ENCODE measurements at places on chromosomes 5 and 9.

DNA sequence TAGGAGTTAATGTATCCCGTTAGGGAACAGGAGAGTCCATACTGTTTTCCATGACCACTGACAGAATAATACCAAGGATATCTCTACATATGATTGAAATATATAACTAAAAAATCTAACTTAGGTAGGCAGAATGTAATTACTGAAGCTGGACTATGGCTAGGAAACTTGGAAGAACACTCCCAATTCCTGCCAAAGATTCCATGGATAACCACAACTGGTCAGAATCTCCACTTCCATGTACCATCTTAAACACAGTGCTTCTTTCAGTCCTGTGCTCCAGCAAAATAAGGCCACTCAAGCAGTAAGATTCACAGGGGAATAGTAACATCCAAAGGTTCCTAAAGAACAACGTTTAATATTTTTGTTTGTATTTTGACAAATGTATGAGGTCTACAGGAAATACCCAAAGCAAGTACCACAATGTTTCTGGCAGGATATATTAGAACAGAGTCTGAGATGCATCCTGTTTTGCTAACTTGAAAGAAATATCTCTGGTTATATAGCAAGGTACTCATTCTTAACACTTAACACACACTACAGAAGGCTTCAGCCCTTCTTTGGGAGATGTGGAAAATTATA is 295.0 kb downstream of the ADAMTS6 start:
- no peak for DNase-seq

- no peak for DNase-seq
Observed at GRCh38 chr5:177540438-177540837, 13.9 kb downstream of the FAM193B start.

GRCh38 chr5:25481463-25481862 is 836.7 kb upstream of the CDH10 start:
- no peak for DNase-seq

DNA sequence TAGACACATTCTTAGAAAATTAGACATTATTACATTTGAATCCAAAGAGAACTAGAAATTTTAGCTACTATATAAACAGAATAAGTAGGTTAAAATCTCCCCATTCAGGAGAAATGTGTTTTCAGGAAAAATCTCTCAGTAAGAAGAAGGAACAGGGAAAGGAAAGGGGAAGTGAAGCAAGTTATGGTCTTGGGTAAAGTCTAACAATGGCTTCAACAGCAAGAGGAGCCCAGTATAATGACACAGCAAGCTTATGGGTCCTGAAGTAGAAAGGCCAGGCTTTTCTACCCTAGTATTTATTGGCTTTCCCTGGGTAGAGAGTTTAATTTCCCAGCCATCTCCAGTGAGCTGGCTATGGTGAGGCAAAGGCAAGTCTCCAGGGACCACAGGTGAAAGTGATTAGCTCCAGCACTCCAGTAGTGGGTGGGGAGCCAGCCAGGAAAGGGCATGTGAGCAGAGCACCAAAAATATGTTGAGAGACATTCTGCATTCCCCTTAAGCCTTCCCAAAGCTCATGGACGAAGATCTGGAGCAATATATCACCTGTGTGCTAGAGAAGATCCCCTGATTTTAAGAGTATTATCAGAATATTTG is 981.7 kb downstream of the NR2F1-AS1 start:
- no peak for DNase-seq

Measured in CD4-positive, alpha-beta T cell treated with Interleukin-17A for 1 hour (primary cell).